ENCODE measurements at places on chromosomes 16 and 17. TPM values are rescaled to one million over a fixed set of nuclear protein-coding genes. Genes with fewer than 3 reads are reported as not detected.

DNA sequence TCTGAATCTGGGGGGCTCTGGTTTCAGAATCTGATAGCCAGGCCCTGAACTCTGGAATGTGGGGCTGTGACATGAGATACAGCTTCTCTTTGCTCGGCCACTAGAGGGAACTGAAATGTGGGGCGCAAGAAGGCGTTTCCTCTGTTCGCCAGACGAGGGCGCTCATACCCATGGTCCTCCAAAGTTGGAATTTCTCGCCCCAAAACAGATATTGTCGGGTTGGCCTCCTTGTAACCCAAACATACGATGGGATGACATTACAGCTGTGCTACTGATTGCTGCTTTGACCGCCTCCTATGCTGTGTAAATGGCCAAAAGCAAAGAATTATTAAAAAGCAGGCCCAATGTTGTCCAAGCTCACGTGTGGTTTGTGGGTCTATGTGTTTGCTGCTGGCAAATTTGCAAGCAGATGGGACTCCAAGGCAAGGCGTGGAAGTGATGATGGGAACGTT is 13.1 kb upstream of the MSI2 start:
- no peak overlapping the region for H3K27ac ChIP-seq
- H3K36me3 ChIP-seq, result no peaks in the 10 kb centered on the region
- no peak for DNase-seq
- no peak overlapping the region for H3K4me3 ChIP-seq

- H3K27me3 ChIP-seq, result no peaks in the 10 kb centered on the region
- no peak overlapping the region for H3K4me3 ChIP-seq
- H3K36me3 ChIP-seq, result peaks cover 96% of the 10 kb centered on the region
- H3K4me1 ChIP-seq, result no peaks in the 10 kb centered on the region
- no peak for DNase-seq
Observed at GRCh38 chr17:78819806-78820792, 20.5 kb downstream of the USP36 start.

- H3K4me3 ChIP-seq, result no peak overlapping the region
- H3K4me1 ChIP-seq, result peaks cover 39% of the 10 kb centered on the region
- H3K27me3 ChIP-seq, result peaks cover 7% of the 10 kb centered on the region
Observed at GRCh38 chr16:51149721-51150164, 1.3 kb downstream of the SALL1 start.

DNA sequence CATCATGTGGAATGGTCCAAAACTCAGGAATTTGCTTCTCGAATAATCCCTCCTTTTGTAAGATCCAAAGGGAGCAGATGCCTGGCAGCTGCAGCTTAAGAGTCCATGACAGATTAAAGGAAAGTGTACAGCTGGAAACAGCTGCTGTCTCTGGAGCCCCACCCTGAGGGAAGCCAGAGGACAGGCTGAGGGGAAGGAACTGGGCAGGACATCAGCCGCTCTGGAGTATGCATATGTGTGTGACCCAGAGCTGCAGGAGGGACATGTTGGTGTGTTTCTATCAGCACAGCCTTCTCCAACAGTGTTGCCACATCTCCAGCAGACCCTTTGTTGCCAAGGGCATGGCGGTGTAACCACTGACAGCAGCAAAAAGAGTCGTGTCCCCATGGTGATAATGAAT is 46.2 kb downstream of the CYB561 start:
- peaks cover 7% of the 10 kb centered on the region for H3K36me3 ChIP-seq
- H3K27me3 ChIP-seq, result no peaks in the 10 kb centered on the region
- H3K4me1 ChIP-seq, result peaks cover 22% of the 10 kb centered on the region
- H3K4me3 ChIP-seq, result no peak overlapping the region

GRCh38 chr17:45225051-45225700 is 3.5 kb downstream of the FMNL1 start:
- DNase-seq, result no peak
- H3K4me1 ChIP-seq, result peaks cover 77% of the 10 kb centered on the region
- H3K27me3 ChIP-seq, result no peaks in the 10 kb centered on the region
- H3K36me3 ChIP-seq, result no peaks in the 10 kb centered on the region
- peak overlapping the region; percentile 70 for H3K27ac ChIP-seq

DNA sequence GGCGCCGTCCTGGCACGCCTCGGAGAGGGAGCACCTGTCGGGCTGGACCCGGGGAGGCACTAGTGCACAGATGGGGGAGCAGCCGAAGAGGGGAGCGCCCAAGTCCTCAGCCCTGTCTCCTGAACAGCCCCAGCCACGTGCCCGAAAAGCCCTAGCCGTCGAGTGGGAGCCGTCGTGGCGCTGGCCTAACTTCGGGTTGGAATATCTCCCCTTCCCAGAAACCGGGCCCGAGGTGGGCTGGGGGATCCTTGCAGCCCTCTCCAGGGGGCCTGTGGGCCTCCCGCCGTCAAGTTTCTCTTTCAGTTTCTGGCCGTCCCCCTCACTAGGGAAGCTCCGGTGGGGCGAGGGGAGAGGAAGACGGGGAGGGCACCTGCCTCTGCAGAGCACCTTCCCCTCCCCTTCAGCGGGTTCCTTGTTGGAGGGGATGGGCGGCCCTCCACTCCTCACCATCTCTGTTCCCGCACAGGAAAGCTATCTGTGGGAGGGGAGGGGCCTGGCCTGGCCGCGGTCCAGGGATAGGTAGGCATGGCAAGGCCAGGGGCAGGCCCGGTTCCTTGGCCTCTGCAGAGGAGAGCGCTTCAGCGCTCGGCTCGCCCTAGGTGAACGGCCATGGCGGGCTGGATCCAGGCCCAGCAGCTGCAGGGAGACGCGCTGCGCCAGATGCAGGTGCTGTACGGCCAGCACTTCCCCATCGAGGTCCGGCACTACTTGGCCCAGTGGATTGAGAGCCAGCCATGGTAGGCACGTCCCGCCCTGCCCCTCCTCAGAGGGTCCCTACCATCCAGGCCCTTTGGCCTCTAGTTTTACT is 709 bp downstream of the STAT5A start:
- H3K27ac ChIP-seq, result peak overlapping the region; percentile 91
- no peak for DNase-seq
- no peaks in the 10 kb centered on the region for H3K27me3 ChIP-seq
- peaks cover 14% of the 10 kb centered on the region for H3K36me3 ChIP-seq
- peaks cover 61% of the 10 kb centered on the region for H3K4me1 ChIP-seq

DNA sequence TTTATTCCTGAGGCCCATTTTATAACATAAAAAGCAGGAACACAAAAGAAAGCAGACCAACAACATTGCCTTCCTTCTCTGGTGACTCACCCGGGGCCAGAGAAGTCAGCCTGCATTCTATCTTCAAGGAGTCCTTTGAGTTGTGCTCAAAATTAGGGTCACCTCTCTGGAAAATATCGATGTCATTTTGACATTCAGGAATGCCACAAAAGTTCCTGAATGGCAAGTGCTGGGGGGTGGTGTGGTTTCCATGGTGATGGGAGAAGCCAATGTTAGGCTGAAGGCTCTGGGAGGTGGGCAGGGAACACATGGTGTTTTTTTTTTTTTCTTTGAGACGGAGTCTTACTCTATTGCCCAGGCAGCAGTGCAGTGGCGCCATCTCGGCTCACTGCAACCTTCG is 159.6 kb downstream of the HAPSTR1 start:
- no peaks in the 10 kb centered on the region for H3K27me3 ChIP-seq
- H3K4me3 ChIP-seq, result no peak overlapping the region
- H3K36me3 ChIP-seq, result no peaks in the 10 kb centered on the region
- no peaks in the 10 kb centered on the region for H3K4me1 ChIP-seq
- DNase-seq, result no peak

GRCh38 chr16:64469906-64470702 is 651.8 kb downstream of the CDH11 start:
- H3K27me3 ChIP-seq, result no peaks in the 10 kb centered on the region
- no peak for DNase-seq
- H3K4me3 ChIP-seq, result no peak overlapping the region
- H3K4me1 ChIP-seq, result peaks cover 4% of the 10 kb centered on the region
- no peaks in the 10 kb centered on the region for H3K36me3 ChIP-seq

DNA sequence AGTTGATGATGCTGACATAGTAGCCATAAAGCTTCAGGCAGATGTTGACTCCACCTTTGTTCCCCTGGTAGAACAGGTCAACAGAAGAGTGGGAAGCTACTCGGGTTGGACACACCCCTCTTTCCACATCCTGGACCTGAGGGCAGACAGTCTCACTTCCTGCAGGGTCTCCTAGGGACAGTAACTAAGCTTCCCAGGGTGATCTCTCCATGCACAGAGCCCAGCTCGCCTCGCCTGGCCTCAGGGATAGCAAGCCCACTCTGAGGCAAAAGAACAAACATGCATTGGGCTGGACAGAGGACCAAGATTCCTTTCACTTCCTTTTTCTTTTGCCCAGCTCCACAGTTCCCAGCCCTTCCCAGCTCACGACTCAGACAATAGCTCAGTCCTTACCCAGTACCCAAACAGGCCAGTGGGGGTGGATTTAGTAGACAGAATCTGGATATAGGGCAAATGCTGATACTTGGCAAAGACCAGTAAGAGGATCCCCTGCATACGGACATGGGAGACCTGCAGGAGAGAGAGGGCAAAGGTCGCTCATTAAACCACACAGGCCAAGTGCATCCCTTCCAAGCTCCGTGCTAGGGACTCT is 7.0 kb downstream of the INPP5K start:
- H3K4me3 ChIP-seq, result no peak overlapping the region
- DNase-seq, result no peak
- H3K36me3 ChIP-seq, result peaks cover 75% of the 10 kb centered on the region
- H3K4me1 ChIP-seq, result peaks cover 69% of the 10 kb centered on the region

Gene ZDHHC1
- total RNA-seq, result 17.4 TPM
